ENCODE measurements at places on chromosomes 16 and 17.

- DNase-seq: no peak
Observed at GRCh38 chr16:1199347-1200013, 25.6 kb downstream of the TPSG1 start.

- no peak for DNase-seq
Observed at GRCh38 chr17:65523853-65524664, 37.4 kb downstream of the AXIN2 start.

GRCh38 chr17:3986270-3986938, 22.2 kb upstream of the ATP2A3 start:
- DNase-seq: no peak

DNA sequence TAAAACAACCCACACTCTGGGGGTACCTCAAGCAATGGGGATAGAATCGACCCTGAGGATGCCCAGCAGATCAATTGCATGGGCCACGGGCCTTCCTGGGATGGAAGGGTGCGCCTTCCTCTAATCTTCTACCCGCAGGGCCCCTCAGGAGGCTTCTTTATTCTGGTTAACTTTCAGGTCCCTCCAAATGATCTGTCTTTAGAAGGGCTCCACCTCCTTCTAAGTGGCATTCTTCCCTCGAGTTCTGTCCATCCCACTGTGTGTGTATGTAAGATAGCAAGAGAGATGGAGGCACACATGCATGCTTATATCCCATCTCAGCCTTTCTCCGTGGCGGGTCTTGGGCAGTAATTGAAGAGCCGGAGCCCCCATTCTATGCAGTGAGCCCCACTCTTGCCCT, 125.7 kb downstream of the MRM1 start:
- DNase-seq: no peak

DNA sequence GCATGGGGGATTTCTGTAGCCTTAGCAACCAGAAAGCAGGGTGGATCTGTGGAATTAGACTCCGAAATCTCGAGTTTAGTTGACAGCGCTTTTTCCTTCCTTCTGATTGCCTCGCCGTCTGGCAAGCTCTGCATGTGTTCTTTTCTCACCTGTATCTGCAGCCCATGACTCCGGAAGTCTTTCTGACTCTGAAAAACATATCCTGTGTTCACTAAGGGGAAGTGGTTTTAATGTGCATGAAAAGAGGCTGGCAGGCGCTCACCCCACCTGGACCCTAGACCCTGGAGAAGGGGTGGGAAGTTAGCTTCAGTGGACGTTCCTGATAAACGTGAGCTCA, 158.5 kb downstream of the RPTOR start:
- DNase-seq: no peak

DNA sequence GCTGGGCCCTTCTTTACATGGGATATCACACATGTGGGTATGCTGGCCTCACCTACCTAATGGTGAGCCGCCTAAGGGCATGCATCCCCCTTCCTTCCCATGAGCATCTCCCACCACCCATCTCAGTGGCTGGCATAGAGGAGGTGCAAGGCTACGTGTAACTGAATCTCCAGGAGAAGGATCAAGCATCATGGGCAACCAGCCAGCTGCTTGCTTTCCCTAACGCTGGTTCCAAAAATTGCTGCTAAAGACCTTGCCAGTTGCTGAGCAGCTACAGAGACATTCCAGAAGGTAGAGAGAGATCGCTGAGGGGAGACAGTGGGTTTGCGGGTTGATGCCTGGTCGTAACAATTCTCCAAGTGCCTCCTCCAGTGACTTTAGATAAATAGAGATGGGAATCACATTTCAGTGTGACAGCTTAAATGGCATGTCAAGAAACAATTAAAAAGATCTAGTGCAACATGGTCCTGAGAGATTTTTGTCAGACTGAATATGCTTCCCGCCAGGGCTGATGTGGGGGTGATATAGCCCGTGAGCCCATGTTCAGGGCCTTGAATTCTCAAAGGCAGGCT, 378.4 kb upstream of the CDH5 start:
- peak; percentile 38 for DNase-seq

DNA sequence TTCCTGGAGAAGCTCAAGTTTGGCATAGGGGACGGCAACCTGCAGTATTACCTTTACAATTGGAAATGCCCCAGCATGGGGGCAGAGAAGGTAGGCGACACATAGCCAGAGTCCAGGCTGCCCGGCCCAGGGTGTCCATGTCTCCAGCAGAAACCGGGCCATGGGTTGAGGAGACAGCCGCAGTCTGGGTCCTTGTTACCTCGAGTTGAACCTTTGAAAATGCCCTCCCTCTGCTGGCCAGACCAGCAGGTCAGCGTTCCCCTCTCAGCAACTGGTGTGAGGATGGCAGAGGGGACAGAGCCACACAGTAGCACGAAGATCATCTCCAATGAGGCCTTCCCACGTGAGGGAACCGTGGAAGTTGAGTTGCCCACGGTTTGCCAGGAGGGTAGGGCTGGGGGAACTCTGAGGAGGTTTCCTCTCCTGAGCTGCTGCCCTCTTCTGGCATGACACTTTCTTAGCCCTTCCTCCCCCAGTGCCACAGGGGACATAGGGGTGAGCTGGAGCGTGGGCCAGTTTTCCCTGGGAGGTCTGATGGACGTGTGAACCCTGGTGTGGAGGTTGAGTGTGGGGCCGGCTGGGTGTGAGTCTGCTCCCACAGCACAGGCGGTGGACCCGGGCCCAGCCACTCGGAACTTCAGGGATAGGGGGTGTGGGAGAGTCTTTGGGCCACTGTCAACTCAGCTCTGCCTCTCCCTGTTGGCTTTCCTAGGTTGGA, 27.2 kb downstream of the PLCD3 start:
- no peak for DNase-seq

- no peak for DNase-seq
Observed at GRCh38 chr17:45374501-45374900, 57.7 kb upstream of the MAP3K14 start.

DNA sequence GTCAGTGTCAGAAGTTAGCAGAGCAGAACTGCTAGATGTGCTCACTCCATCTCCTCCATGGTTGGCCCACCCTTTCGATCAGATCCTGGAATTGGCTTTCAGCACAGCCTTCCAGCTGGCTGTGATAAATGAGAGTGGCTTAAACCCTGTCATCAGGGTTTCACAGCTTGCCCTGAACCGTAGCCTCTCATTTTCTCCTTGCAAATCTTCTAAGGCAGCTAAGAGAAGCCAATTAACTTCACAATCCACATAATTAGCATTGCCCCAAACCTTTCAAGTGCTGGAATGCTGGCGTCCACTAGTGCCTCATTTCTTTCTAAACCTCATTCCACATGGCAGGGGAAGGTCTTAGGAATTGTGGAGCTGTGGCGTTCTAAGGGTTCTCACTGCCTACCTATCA, 21.7 kb downstream of the MILR1 start:
- no peak for DNase-seq

DNA sequence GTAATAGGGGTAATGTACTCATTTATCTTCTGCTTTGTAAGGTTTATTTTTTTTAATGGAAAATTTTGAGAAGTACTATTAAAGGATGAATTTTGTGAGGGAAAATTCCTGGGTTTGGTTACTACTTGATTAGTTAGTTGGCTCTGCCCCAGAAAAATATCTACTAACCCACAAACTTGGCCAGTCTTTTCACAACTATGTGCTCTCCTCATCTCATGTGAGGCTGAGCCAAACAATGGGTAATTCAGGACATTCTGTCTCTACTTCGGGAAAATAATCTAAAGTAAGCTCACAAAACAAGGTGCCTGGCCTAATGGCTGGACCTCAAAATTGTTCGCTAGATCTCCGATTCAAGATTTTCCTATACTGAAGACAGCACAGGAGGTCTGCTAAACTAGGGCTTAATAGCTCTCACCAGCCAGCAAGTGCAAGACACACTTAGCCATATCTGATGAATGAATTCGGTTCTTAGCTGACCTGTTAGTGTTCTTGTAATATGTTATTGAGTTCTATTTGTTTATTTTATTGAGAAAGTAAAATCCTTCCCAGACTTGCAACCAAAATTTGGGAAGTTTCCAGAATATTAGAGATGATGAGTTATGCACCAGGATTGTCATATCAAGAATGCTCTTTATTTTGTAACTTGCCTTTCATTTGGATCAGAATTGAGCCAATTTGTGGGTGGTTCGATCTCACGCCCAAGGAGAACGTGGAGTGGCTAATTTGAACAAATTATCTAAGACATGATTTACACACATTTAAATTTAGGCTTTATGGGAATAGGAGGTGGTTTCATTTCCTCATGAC, 5.7 kb downstream of the KCNJ16 start:
- no peak for DNase-seq

DNA sequence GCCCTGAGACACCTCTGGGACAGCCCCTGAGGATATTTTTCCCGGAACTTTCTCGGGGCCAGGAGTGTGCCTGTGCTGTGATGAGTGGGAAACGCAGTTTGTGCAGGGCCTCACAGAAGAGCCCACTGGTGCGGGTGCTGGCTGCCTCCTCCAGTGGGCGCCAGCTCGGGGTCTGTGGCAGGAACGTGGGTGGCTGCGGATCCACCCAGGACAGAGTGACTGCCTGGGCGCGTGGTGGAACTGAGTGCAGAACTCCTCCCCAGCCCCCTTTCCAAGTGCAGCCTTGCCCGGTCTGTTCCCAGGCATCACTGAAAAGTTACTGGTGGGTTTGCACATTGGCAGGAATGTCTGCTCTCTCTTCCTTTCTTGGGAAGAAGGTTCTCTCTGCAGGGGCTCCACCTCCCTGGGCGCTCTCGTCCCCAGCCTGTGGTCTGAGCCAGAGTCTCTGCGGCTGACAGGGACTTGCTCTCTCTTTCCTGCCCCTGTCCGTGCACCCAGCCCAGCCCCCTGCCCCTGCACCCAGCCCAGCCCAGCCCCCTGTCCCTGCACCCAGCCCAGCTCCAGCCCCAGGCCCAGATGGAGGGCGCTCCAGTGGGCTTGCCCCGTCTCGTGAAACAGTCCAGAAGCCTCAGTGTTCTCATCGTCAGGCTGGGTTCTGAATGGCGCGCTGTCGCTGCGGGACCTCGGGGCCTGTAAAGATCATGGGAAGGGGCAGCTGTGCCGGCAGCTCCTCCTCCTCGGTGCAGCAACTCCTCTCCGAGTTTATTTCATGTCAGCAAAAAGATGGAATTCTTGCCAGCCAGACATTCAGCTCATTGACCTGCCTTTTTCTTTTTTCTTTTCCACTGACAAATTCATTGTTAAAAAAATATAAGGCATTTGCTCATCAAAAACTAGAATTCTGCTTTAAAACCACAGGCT, 117.5 kb downstream of the BANP start:
- DNase-seq: no peak

DNA sequence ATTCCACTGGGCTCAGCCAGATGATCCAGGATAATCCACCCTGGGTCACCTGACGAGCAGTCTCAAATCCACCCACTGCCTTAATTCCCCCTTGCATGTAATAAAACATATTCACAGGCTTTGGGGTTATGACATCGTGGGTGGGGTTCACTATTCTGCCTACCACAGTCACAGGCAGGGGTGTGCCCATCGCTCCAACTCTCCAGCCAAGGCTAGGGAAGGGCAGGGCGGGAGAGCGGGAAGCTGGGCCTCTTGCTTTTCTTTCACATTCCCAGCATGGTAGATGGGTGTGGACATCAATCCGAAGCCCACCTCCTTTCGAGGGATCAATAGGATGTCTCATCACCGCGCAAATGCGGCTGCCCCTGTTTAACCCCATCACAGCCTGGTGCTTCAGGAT, 12.7 kb upstream of the CD300LD start:
- no peak for DNase-seq

- DNase-seq: peak; percentile 68
Observed at GRCh38 chr16:11632455-11632939, 35.8 kb upstream of the SNN start.

DNA sequence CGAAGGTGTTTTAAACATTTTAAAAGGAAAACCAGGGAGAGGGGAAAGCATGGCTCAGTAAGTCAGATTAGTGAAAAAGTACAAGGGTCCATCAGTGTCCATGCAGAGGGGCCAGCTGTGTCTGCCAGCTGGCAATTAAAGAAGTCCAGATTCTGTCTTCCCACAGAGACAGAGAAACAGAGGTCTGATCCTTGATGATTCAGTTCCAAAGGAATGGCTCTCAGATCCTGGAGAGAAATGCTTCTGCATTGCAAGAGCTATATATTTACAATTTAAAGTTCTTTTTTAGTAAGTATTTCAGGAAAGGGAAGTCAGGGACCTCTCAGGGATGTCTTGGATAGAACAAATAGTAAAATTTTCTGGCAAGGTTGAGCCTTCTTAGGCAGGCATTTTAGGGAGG, 56.2 kb downstream of the HSD17B2 start:
- no peak for DNase-seq

DNA sequence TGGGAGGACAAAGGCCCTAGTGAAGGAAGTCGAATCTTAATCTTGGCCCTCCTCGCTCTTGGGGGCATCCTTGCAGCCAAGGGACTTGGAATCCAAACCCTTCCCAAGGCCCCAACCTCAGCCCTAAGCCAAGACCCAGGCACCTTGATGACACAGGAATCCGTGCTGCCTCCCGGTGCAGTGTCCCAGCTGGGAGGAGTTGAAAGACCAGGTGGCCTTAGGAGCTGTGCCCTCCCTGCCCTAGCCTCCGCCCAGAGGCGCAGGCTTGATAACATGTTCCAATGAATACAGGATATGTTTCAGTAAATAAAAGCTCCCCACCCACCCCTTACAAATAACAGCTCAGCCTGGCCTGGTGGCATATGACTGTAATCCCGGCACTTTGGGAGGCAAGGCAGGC, at the start of gene CHST5:
Gene CHST5, minus strand, starts transcription at position 208 of the 400 bp plus-strand sequence. CDS start 5,724 bp downstream, outside the sequence.
- DNase-seq: no peak

DNA sequence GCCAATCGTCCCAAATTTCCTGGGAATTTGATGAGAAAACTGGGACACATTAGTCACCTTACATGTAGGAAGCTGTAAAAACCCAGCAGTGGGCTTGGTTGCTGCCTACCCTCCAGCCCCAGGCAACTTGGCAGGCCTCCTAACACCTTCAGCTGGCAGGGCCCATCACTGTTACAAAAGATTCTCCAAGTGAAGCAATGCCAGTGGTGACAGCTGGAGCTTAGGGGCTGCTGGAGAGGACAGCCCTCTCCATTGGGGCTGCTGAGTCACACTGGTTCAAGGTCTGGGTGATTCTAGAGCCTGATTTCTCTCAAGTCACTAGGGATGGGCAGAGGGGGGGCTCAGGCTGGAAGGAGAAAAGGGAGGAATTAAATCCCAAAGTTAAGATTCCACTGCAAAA, 180.6 kb downstream of the COPRS start:
- no peak for DNase-seq

DNA sequence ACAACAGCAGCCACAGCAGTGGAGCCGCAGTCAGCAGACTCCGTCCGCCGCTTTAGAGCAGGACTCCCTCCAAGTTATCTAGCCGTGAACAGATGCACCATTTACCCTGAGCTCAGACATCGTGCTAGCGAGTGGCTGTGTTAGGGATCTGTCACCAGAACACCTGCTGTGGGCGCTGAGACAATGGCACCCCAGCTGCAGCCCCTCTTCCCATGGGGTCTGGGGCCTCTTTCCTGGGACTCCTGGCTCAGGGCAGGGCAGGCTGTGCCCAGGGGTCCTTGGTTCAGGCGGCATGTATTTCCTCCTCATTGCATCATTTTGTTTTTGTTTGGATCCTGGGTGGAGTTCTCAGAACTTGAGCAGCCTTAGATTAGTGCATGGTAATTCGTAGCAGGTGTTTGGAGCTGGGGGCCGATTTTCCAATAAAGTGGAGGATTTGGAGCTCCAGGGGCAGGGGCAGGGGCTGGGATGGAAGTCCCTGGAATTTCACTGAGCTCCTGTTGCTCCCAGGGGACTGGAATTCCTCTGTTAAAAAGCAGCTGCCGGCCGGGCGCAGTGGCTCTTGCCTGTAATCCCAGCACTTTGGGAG, 23.4 kb downstream of the NMRAL1 start:
- no peak for DNase-seq

Data from left kidney (tissue), 8 donors.